SK-N-DZ (cell line): ENCODE measurements at places on chromosomes 13 and 19.

DNA sequence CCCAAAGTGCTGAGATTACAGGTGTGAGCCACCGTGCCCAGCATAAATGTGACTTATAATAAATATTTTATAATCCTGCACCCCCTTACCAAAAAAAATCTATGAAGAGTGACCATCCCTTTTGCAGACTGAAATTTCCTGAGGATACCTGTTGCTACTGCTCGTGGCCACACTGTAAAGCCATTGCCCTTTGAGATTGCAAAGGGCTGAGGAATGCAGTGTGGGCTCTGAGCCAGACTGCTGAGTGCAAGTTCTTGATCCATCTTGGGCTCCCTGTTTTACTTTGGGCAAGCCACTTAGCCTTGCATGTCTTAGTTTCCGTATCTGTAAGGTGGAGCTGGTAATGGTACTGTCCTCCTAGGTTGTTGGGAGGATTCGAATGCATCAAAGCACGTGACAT lies 23.4 kb downstream of the SIPA1L3 start:
- DNase-seq: no peak

DNA sequence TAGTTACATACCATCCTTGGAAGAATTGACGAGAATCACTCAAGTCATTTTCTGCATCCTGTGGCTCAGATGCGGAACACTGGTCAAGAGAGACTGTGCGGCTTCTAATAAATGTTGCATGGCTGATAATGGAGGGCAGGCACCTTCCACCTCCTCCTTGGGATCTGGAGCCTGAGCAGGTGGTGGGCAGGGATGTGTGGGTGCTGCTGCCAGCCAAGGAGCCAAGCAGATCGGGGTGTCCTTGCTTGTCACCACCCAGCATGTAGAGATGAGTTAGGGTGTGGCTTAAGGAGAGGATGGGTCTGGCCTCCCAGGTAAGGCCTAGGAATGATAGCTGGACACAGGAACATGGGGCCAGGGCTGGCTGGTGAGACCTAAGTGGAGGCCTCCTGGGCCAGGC lies 17.5 kb downstream of the GPI start:
- no peak for DNase-seq

DNA sequence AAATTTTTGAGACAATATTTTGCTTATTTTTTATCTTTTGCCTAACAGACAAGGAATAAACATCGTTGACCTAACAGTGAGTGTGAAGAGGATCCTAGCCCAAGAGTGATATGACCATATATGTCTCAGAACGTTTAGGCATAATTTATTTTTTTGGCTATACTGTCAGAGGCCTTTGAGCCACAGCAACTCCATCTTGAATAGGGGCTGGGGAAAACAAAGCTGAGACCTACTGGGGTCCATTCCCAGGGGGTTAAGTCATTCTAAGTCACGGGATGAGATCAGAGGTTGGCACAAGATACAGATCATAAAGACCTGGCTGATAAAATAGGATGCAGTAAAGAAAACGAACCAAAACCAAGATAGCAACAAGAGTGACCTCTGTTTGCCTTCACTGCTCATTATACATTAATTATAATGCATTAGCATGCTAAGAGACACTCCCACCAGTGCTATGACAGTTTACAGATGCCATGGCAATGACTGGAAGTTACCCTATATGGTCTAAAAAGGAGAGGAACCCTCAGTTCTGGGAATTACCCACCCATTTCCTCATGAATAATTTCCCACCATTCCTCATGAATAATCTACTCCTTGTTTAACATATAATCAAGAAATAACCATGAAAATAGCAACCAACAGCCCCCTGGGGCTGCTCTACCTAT lies 510.9 kb upstream of the PCDH9 start:
- DNase-seq: no peak

- no peak for DNase-seq
Measured at GRCh38 chr13:51976423-51976822, 34.8 kb downstream of the ATP7B start.

DNA sequence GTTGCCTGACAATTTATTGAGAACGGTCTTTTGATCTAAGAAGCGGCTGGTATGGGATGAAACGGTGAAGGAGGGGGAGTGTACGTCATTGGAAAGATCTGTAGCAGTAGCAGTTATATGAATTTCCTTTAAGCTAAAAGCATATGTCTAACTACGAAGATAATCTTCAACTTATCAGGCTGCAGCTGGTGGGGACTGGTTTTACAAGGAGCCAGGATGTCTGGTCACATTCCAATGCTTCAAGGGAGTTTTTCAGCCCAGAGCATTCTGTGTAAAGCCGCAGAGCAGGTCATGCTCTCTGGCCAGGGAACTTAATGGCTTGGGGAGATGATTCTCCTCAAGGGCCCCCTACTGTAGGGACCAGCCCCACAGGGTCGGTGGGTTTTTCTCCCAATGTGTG lies 29.2 kb downstream of the CLEC4M start:
- DNase-seq: no peak

GRCh38 chr19:18158467-18158866 lies 5.5 kb downstream of the PIK3R2 start:
- no peak for DNase-seq

DNA sequence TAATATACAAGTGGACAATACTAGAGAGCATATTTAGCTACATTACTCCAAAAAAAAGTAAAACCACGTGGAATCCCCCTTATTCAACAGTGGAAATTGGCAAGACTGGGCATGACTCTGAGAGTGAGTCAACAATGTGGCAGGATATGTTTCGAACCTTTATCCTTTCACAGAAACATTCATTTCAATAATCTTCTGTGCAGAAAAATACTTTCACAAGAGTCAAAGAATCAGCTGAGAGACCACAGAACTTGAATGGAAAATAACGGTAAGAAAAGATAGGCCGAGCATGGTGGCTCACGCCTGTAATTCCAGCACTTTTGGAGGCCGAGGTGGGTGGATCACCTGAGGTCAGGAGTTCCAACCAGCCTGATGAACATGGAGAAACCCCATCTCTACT lies 25.1 kb upstream of the CD70 start:
- no peak for DNase-seq

- no peak for DNase-seq
Measured at GRCh38 chr19:10624585-10624984, 768 bp upstream of the SLC44A2 start.

DNA sequence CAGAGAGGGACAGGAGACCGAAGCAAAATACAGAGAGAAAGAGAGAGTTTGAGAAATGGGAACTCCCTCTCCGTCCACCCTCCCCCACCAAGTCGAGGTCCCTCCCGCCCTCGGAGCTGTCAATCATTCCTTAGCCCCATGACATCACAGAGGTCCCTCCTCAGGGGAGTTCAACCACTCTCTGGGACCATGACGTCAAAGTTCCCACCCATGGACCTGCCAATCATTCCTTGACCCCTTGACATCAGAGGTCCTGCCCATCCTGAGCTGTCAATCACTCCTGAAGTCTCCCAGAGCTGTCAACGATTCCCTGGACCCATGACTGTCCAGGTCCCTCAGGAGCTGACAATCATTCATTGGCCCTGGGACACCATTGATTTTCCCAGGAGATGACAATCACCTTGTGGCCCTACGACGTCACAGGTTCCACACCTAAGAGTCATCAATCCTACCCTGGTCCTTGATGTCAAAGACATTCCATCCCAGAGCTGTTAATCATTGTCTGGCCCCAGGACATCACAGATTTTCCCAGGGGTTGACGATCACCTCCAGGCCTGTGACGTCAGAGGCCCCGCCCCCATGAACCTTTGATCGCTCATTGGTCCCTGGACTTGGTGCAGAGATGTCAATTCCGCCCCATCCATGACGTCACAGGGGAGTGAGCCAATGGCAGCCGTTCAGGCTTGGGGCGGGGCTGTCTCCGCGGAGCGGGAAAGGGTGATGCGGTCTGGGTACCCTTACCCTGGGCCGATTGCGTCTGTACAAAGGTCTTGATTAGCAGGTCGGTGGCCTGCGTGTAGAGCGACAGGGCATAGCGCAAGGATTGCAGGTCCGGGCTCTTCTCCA lies 61.7 kb downstream of the COLGALT1 start:
- no peak for DNase-seq

- DNase-seq: no peak
Measured at GRCh38 chr13:100809129-100809390, 134.5 kb upstream of the TMTC4 start.

DNA sequence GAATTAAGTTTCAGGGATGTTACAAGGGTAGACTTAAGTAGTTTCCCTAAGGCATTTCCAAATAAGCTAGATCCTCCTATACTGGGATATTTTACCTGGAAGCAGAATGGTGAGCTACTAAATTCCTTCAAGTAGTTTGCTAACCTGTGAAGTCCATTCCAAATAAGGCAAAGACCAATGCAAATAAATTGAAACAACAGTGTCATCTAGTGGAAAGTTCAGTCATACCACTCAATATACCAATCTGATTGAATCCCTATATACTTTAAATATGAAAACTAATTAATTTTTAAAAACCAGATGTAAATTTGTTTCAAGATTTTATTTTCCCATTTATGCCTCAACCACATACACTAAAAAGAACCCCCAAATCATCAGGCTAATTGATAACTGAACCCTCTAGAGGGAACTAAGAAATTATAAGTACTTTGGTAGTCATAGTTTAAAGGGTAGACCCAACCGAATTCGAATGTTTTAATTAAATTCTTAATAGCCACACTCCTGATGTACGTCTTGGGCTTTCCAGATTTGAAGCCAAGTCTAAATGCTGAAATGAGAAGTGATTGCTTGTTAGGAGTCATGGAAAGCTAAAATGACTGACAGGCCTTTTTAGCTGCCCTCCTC lies 223.7 kb downstream of the TBC1D4 start:
- DNase-seq: peak; percentile 49

- no peak for DNase-seq
Measured at GRCh38 chr19:14516048-14516534, 2.1 kb downstream of the DNAJB1 start.

- DNase-seq: no peak
Measured at GRCh38 chr13:98548230-98548629, 28.7 kb downstream of the STK24 start.

DNA sequence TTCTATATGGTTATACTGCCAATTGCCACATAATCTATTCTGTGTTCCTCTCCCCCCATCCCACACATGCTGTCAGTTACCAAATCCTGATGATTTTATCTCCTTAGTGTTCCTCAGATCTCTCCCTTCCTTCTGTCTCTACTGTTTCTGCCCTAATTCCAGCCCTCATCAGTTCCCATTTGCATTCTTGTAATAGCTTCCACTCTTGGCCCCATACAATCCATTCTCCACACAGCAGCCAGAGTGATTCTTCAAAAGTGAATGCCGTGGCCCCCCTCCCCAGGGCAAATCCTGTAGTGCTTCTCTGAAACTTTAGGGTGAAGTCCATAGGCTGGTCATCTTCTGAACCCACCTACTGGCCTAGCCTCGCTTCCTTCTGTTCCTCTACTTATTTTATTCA lies 114.4 kb downstream of the ZAR1L start:
- no peak for DNase-seq

GRCh38 chr13:98917116-98917515 lies 60.7 kb downstream of the DOCK9 start:
- no peak for DNase-seq
